ENCODE measurements at places on chromosomes 3 and 15.

DNA sequence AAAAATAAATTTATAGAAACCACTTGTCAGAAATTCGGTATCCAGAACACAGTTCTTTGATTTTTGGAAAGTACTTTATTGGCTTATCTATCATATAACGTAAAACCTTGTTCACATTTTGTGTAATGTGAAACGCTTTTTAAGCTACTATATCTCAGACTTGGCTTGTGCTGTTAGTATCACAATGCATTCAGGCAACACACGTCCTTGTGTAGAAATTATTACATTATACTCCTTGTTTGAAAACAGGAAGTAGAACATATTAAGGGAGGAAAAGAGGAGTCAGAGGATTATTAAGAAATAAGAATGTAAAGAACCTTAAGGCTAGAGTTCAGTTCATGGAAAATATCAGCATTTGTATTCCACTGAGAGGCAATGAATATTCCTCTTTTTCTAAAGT lies 1.6 kb downstream of the DNAJC13 start:
- DNase-seq: no peak

DNA sequence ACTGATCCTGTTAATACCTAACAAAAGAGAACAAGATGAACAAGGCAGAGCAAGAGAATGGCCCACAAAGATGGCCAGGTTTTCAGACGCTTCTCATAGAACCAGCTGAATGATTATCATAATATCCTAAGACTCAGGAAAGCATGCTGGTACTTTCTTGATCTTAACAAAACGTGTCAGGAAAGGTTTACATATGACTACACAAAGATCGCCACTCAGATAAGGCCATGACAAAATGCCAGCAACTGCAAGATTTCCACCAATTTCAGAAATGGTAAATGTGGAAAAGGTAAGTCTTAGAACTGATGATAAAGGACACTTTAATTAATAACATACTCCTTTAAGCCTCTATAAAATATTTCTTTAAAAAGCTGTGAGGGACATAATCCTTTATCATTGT lies 108.8 kb downstream of the DLG1 start:
- DNase-seq: no peak

DNA sequence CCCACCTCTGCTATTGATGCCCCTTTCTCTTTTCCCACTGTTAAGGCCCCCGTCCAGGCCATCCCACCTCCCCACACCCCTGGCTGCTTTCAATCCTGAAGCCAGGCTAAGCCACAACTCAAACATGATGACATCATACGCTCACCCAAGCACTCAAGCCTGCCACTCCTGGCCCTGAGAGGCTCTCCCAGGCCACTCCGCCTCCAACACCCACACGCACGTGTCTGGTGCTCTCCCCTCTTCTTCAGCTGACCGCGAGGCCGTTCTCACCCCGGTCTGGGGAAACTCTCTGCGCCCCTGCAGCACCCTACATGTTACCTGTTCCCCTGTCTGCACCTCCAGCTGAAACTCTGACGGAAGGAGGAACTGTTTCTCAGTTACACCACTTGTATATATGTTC lies 6.2 kb downstream of the ZXDC start:
- DNase-seq: no peak

- DNase-seq: no peak
Measured at GRCh38 chr15:33801954-33802353, 166.3 kb upstream of the CHRM5 start.

- no peak for DNase-seq
Measured at GRCh38 chr3:141930801-141931200, 54.4 kb downstream of the ATP1B3 start.

DNA sequence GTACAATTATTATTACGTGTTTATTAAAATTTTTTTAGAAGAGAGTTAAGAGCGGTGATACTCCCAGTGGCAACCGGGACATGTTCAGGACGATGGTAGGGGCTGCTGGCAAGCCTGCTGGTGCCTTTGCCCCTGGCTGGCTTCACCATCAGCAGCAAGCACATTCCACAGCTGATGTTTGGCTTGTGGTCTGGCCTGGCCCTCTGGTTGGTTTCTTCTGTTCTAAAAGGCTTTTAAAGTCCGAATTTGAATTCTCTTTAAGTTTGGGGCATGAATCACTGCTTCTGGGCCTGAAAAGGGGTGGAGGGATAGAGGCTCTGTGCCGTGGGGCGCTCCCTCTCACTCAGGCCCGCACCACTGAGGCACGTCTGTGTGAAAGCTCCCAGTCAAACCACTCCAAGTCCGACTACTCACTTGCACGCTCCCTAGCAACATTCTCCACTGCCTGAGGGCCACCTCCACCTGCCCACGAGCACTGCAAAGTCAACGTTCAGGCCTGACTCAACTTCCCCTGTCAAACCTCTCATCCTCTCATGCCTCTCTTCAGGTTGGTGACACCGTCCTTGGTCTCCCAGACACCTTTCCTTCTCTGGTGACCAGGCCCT lies 10.1 kb downstream of the ITGA11 start:
- DNase-seq: no peak

GRCh38 chr15:69127306-69127705 lies 33.1 kb upstream of the GLCE start:
- DNase-seq: no peak

- no peak for DNase-seq
Measured at GRCh38 chr3:107633327-107634098, 110.8 kb downstream of the BBX start.

DNA sequence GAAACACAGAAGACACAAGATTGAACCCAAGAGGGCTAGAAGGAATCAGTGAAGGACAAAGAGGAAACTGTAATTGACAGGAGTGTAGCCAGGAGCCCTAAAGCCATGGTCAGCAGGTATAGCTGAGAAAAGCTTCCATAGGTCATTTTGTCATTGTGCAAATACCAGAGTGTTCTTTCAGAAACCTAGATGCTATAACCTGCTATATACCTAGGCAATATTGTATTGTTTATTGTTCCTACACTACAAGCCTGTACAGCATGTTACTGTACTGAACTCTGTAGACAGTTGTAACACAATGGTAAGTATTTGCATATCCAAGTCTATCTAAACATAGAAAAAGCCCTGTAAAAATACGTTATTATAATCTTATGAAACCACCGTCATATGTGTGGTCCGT lies 119.3 kb upstream of the LRRFIP2 start:
- DNase-seq: no peak

DNA sequence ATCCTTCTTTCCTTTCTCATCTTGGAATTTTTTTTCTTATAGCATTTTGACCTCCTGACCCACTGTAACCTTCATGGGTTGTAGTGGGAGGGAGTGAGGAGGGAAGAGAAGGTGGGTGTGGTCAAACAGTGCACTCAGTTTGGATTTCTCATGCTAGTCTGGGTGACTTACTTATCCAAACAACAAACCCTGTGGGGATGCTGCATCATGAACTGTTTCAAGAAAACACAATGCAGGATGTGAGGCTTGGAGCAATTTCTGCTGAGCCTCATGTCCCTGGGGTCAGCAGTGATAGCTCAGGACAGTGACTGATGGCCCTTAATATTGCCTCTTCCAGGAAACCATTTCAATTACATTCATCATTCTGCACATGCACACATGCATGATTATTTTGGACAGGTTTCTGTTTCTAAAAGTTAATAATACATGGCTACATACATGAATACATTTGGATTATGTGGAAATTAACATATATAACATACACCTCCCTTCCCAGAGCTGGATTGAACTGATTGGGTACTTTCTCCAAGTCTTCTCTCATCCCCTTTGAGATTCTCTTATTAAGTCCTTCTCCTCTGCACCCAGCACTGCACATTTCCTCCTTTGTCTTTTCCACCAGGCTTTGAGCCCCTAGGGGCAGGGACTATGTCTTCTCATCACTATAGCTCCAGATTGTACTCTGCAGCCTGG lies 61.2 kb downstream of the ADAMTSL3 start:
- DNase-seq: no peak

DNA sequence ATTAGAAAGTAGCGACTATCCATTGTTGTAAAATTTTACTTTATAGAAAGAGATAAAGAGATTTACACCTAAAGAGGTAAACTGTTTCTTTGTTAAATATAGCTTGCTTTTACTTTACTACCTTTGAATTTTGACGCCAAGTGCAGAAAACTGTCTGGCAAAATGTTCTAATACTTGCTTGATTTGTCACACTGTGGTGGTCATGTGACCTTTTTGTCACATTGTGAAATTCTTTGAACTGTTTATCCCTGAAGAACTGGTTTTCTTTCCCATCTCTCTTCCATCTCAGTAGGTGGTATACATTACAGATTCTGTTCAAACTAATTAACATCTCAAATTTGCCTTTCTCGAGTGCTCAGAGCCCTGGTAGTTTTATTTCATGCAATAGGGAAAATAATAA lies 327.4 kb downstream of the NAALADL2 start:
- DNase-seq: no peak

- no peak for DNase-seq
Measured at GRCh38 chr3:157611536-157612076, 108.4 kb upstream of the VEPH1 start.

- DNase-seq: no peak
Measured at GRCh38 chr3:186042036-186042435, 66.9 kb downstream of the ETV5 start.

- no peak for DNase-seq
Measured at GRCh38 chr3:139005356-139005993, 593 bp downstream of the PRR23A start.

- DNase-seq: no peak
Measured at GRCh38 chr15:90957031-90957790, 2.5 kb downstream of the RCCD1 start.

GRCh38 chr3:184471439-184471838 lies 90.1 kb upstream of the EPHB3 start:
- no peak for DNase-seq

DNA sequence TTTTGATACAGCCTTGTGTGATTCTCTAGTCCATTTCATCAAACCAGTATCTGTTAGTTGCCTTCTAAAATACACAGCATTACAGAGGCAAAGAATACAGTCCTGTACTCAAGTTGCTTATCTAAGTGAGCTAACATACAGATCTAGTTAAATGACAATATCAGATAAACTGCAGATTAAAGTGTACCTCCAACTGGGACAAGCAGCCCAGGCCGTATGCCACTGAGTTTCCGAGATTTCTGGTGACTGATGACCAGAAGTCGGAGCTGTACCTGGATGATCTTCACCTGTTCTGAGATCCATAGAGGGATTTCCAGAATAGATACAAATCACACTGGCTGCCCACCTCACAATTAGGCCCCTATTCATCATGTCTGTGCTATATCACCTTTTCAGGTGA lies 6.3 kb upstream of the TRIM59 start:
- no peak for DNase-seq

DNA sequence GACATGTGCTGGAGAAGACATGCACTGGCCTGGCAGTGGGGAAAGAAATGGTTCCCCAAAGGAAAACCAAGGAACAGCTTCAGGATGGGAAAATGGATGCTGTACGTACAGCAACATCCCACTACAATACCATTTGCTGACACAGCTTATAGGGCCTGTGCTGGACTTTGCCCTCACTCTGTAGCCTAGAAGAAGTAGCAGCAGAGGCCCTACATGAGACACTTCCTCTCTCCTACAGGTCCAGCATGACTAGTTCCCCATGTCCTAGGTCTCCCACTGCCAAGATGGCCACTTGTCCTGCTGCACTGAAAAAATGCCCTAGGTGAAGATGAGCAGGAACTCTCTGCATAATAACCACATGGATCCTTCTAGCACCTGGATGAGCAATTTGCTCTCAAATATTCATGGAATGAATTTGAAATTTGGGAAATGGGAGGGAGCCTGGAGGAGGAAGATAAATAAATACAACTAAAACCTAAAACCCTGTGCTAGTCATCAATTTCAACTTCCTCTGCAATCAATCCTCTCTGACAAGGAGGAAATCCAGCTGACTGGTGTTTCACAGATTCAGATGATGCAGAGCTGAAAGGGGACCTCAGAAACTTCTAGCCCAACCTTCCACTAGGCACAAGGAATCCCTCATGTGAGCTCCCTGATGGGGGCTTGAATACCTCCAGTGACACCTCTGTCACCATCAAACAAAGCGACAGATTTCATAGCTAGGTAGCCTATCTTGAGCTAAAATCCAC lies 514.3 kb upstream of the PPP2R3A start:
- no peak for DNase-seq

GRCh38 chr3:129526121-129526900 lies 2.1 kb upstream of the RHO start:
- DNase-seq: no peak

DNA sequence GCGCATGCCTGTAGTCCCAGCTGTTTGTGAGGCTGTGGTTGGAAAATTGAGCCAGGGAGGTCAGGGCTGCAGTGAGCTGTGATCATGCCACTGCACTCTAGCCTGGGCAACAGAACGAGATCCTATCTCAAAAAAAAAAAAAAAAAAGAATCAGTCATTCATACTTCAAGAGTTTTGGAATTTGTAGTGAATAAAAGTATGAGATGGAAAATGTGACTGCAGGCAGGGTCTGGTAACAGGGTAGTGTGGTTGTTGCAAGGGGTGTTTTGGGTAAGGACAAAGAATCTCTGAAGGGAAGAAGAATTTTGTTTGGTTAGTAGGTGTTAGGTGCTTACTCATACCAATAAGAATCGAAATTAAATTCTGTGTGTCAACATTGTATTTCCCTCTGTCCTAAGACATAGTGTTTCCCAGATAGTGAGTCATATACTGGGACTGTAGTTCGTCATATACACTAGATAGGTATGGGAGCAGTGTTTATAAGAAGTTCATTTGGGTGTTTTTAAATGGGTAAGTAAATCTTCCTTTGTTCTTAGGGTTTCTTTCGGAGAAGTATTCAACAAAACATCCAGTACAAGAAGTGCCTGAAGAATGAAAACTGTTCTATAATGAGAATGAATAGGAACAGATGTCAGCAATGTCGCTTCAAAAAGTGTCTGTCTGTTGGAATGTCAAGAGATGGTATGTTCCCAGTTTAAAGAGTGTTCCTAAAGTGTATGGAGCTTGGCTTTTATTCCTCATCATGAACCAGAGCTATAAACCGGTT lies 14.2 kb downstream of the NR1D2 start:
- DNase-seq: no peak

DNA sequence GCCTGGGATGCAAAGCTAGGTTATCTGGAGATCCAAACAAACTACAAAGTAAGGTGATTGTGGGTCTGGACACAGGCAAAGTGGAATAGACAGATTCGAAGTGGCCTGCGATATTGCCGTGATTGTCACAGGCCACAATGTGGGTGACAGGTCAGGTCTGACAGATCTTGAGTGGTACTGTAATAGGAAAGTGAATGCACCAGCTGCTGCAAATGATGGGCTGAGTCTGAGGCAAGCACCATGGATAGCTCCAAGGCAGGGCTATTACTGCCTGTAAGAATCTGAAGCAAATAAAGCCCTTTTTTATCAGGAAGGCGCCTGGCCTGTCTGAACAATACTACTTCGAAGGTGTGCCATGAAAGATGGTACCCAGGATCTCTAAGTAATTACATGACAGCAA lies 10.0 kb downstream of the ARMC8 start:
- no peak for DNase-seq

- DNase-seq: no peak
Measured at GRCh38 chr3:49908373-49909199, 4.9 kb upstream of the MST1R start.

DNA sequence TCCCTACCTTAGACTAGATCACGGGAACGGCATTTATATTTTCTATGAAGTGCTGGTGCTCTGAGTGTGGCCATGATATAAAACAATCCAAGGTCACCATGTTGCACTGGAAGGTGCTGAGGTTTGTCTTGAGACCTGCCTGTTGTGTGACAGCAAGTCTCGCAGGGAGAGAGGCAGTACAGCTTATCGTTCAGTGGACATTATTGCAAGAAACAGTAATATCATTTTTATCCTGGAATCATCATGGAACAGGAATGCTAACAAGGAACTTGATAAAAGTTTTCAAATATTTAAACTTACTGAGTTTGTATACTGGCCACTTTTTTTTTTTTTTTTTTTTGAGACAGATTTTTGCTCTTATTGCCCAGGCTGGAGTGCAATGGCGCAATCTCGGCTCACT lies 40.0 kb upstream of the GCNT3 start:
- no peak for DNase-seq

Measured in stimulated activated CD4-positive, alpha-beta T cell treated with anti-CD3 and anti-CD28 coated beads, Interleukin-4, amount 100 ng/mL, for 1 hour (primary cell).